NT2/D1 (cell line): ENCODE measurements at places on chromosomes 7 and 10.

GRCh38 chr10:17527514-17528146, 73.2 kb upstream of the ST8SIA6 start:
- peak; percentile 43 for DNase-seq

- no peak for DNase-seq
Observed at GRCh38 chr10:14560274-14560673, 214.4 kb downstream of the FAM107B start.

GRCh38 chr7:53094827-53095226, 59.4 kb downstream of the POM121L12 start:
- DNase-seq, result no peak

GRCh38 chr10:73232887-73233286, 14.2 kb downstream of the DNAJC9 start:
- no peak for DNase-seq

GRCh38 chr7:152383341-152384234, 52.2 kb downstream of the KMT2C start:
- no peak for DNase-seq

DNA sequence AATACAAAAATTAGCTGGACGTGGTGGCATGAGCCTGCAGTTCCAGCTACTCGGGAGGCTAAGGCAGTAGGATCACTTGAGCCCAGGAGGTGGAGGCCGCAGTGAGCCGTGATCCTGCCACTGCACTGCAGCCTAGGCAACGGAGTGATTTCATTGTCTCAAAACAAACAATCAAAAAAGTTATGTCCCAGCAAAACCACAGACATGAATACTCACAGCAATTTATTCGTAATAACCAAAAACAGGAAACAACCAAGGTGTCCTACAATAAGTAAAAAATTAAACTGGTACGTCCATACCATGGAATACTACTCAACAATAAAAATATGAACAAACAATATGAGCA, 11.6 kb upstream of the CYTH3 start:
- DNase-seq, result no peak

DNA sequence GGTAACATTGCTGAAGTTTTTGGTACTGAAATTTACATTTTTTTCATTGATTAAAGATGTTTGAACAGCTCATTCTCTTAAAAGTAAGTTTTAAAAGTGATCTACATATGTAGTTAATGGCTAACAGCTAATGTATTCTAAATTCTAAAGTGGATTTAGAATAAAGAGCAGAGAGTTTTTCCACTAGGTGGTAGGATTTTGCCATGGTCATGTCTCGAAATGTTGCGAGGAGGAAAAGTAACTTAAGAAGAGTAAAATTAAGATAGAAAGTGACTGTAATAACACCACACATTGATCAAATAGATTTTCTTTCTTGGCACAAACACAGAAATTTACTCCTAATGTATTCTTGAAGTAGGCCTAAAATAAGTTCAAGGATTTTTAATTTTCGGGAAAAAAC, 19.8 kb downstream of the LSMEM1 start:
- no peak for DNase-seq

DNA sequence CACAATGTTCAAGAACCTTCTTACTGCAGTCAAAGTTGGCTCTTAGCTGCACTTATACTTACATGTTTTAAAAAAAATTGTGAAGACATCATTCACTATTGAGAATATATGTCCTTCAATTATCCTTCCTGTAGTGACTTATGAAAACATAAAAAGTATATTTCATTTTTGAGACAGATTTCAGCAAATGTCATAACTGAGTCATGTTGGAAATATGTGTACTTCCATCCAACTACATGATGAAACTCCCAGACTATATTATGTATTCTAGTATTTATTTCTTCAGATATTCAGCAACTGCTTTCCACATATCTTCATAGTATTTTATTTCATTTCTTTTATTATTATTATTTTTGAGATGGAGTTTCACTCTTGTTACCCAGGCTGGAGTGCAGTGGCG, 160.2 kb downstream of the ARHGAP12 start:
- DNase-seq, result no peak

GRCh38 chr7:143372070-143372469, 9.1 kb upstream of the ZYX start:
- DNase-seq, result no peak

GRCh38 chr10:112784022-112784461, 166.0 kb upstream of the TCF7L2 start:
- DNase-seq, result no peak

GRCh38 chr7:100446040-100446439, 9.7 kb upstream of the PPP1R35 start:
- no peak for DNase-seq

DNA sequence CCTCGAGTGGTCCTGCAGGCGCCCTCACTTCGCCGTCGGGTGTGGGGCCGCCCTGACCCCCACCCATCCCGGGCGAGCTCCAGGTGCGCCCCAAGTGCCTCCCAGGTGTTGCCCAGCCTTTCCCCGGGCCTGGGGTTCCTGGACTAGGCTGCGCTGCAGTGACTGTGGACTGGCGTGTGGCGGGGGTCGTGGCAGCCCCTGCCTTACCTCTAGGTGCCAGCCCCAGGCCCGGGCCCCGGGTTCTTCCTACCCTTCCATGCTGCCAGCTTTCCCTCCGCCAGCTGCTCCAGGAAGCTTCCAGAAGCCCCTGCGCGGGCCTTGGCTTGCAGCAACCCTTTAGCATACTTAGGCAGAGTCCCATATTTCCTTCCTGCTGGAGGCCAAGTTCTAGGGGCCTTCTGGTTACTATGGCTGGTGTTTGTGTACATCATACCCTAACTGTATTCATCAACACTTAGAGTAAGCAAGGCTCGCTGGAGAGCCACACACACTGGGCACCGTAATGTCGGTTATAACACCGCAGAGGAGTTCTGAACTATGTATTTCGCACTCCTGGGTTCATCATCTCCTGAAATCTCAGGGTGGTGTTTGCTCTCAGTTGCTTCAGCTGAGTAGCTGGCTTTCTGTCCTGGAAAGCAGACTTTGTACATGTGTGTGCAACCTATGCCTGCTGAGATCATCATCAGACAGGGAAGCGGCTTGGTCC, 471 bp downstream of the MGMT start:
- DNase-seq, result no peak

- DNase-seq, result no peak
Observed at GRCh38 chr10:25627606-25628005, 306.4 kb upstream of the MYO3A start.

- no peak for DNase-seq
Observed at GRCh38 chr7:100166317-100166940, 2.0 kb downstream of the GAL3ST4 start.

DNA sequence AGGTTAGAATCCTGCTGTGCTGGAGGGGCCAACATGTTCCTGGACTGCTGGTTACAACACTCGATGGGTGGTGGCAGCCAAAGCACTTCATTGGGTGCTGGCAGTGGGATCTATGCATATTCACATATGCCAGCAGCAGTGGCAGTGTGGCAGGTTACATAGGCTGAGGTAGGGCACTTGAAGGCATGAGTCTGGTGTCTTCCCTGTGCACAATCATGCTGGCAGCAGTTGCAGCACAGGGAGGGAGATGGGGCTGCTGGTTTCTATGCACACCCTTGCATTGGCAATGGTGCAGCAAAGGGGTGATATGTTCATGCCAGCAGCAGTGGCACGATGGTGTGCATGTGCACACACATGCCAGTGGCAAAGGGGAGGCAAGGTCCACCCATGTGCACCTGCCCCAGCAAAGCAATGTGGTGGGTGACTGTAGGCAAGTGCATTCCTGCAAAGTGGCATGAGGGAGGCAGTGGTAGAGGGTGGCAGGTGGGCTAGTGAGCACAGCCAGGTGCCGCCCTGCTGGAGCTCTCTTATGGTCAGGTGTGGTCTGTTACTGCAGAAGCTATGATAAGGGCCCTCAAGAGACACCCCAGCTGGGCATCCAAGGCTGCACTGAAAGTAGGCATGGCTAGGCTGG, 356.2 kb upstream of the STEAP1 start:
- DNase-seq, result no peak

GRCh38 chr7:20359341-20359963, 28.8 kb downstream of the ITGB8 start:
- DNase-seq, result no peak

GRCh38 chr10:132538031-132538789, 623 bp downstream of the INPP5A start:
- no peak for DNase-seq

GRCh38 chr10:110696436-110696835, 52.3 kb downstream of the RBM20 start:
- DNase-seq, result no peak

GRCh38 chr10:9311702-9312499, 1257.4 kb downstream of the GATA3 start:
- DNase-seq, result no peak

DNA sequence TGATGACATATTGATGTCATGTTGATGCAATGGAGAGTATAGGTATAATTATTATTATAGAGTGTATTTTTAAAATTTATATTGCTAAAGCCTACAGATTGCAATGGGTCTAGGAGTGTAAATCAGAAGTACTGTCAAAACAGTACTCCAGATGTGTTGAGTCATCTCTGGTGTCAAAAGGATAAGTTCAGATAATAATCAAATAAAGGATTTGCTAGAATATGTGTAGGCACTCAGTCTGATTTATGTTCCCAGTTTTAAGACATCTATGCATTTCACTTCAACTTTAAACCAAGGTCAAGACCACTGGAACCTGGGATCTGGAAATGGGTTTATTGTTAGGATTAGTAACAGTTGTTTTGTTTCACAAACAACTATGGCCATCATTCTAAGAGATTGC, 342.3 kb upstream of the BMPER start:
- DNase-seq, result no peak

GRCh38 chr10:43980313-43980712, 331.6 kb upstream of the ZNF32 start:
- DNase-seq, result no peak

DNA sequence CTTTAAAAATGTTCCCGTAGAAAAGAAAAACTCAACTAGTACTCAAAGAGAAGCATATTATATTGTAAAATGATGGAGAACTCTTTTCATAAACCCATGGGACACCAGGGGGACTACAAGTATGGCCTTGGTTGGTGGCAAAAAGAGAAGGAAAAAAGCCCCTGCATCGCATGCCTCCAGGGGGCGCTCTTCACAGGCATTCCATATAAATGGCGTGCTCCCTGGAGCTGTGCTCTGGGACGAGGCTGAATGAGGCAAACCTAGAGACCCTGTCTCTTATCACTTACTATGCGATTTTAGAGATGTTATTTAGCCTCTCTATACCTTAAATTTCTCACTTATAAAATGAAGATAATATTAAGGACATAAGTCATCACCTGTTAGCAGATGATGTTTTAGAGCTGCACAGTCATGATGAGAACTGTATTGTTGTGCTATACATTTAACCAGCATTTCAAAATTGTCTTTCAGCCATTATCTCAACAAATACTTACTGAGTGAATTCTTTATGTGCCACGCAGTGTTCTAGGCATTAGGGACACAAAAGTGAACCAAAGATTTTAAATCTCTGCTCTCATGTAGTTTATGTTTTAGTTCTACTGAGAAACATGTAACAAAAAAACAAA, 105.8 kb downstream of the ARHGAP21 start:
- peak; percentile 59 for DNase-seq

DNA sequence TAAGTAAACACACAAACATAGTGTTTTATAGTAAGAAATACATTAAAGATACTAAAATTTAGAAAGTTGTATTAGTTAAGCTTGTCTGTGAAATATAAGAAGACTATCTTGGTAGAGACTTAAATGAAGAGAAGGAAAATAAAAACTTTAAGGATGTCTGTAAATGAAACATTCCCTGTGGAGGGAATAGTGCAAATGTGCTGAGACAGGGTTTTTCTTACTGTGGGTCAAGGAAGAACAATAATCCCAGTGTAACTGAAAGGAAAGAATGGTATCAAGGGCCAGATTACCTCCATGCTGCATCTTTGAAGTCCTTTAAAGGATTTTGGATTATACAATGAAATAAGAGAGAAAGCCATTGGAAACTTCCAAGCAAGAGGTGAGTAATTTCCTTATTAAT, 547.5 kb upstream of the PCDH15 start:
- DNase-seq, result no peak

DNA sequence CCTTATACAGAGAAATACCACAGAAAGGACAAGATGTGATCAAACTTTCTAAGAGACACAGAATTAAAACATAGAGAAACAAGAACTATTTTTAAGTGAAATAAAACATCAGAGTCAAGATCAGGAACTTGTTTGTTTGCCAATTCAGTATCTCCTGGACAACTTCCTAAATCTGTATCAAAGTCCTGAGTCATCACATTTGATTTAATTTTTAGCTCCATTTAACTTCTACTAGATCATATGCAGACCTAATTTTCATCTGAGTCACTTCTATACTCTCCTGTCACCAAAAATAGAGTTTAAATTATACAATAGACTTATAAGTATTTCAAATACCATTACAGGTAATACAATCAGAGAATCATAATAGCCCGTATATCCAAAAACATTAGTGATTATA, 268.1 kb downstream of the PRKG1 start:
- no peak for DNase-seq

- DNase-seq, result no peak
Observed at GRCh38 chr7:53131697-53132096, 96.3 kb downstream of the POM121L12 start.

DNA sequence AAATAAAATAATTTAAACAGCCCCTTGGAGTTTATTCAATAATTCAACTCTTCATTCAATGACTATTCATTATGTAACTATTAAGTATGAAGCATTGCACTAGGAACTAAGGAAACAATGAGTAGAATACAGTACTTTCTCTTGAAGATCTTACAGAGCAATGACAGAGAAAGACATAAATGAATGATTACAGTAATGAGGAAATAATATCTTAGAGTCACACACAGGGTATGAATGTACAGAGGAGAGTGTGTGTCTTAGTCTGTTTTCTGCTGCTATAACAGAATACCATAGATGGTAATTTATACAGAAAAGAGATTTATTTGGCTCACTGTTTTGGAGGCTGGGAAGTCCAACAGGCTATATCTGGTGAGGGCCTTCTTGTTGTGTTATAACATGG, 120.5 kb upstream of the NRBF2 start:
- DNase-seq, result no peak
